ENCODE measurements at places on chromosomes 12 and 14. TPM values are rescaled to one million over a fixed set of nuclear protein-coding genes. Genes with fewer than 3 reads are reported as not detected.

GRCh38 chr14:104072586-104072985 is 12.9 kb upstream of the ASPG start:
- no peaks in the 10 kb centered on the region for H3K27me3 ChIP-seq
- DNase-seq = no peak
- H3K27ac ChIP-seq = no peak overlapping the region
- no peaks in the 10 kb centered on the region for H3K36me3 ChIP-seq
- H3K4me1 ChIP-seq = no peaks in the 10 kb centered on the region
- no peak overlapping the region for H3K4me3 ChIP-seq

The RERG gene
- total RNA-seq = 14.9 TPM

DNA sequence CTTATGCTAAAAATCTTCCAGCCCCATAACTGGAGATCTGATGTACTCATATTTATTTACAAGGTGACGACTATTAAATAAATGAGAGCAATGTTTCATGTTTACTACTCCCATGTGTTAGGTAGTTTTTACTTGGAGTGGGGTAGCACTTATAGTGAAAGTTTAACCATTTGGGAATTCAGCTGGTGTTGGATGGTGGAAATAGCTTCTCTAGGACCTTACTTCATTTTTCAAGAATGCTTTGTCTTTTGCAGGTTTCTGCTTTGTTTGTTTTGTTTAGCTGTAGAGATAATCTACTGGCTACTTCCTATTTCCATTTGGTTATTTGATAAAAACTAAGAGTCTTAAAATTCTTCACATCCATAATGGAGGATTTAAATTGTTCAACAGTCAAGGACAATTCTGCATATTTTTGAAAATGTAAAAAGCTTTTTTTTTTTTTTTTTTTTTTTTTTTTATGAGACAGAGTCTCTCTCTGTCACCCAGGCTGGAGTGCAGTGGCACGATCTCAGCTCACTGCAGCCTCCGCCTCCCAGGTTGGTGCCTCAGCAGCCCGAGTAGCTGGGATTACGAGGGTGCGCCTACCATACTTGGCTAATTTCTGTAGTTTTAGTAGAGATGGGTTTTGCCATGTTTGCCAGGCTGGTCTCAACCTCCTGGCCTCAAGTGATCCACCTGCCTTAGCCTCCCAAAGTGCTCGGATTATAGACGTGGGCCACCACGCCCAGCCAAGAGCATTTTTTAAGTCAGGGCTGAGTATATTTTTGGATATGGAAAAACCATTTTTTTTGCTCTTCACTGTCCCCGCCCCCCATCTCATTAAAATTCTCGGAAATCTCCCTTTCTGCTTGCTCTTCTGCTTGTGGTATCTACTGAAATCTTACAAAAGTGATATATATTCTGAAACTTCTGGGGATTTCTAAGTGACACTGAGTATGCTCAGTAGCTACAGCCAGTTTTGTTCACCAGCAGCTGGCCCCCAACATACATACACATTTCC is 1.4 kb upstream of the ABCD2 start:
- no peaks in the 10 kb centered on the region for H3K27me3 ChIP-seq
- H3K27ac ChIP-seq = no peak overlapping the region
- peak overlapping the region; percentile 43 for H3K4me3 ChIP-seq
- H3K4me1 ChIP-seq = no peaks in the 10 kb centered on the region
- no peak for DNase-seq
- H3K36me3 ChIP-seq = no peaks in the 10 kb centered on the region

The KRT3 gene
- not detected for total RNA-seq

DNA sequence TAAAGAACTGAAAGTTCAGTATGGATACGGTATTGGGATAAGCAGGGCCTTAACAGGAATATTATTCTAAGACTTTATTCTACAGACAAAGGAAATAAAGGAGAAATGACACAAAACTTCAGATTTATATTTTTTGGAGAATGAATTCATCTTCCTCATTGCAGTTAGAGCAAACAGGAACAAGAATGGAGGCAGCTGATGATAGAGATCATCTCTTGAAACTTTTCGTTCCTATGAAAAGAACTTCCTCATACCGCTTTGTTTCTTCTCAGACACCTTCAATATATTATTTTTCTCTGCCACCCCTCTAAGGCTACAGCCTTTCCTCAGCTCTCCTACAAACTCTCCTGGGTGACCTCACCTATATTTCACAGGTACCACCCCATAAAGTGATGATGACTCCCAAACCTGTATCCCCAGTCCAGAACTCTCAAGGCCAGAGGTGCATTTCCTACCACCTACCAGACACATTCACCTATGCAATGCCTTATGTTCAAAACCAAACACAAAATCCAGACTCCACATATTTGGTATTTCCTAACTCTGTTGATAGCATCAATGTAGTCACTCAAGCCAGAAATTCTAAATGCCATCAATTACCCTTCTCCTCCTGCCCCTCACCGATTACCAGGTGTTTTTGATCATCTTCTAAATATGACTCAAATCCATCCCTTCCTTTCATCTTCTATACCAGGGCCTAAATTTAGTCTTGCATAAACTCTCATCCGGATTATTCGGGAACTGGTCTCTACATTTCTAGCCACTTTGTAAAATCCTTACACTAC is 7.4 kb downstream of the MAP4K5 start:
- no peaks in the 10 kb centered on the region for H3K27me3 ChIP-seq
- no peaks in the 10 kb centered on the region for H3K36me3 ChIP-seq
- no peak overlapping the region for H3K4me3 ChIP-seq

DNA sequence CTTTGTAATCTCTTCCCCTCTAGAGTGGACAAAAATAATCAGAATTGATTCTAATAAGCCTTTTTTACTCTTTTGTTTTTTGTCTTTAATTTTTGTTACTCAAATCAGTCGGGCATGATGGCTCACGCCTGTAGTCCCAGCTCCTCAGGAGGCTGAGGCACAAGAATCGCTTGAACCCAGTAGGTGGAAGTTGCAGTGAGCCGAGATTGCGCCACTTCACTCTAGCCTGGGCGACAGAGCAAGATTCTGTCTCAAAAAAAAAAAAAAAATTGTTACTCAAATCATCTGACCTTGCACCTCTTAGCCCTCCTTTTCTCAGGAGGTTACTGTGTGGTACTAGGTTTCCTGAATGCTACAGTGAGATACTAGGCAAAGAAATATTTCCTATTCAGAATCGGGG is 280.6 kb downstream of the PDZRN4 start:
- no peaks in the 10 kb centered on the region for H3K36me3 ChIP-seq
- H3K27me3 ChIP-seq = no peaks in the 10 kb centered on the region
- no peak overlapping the region for H3K4me3 ChIP-seq
- DNase-seq = no peak

DNA sequence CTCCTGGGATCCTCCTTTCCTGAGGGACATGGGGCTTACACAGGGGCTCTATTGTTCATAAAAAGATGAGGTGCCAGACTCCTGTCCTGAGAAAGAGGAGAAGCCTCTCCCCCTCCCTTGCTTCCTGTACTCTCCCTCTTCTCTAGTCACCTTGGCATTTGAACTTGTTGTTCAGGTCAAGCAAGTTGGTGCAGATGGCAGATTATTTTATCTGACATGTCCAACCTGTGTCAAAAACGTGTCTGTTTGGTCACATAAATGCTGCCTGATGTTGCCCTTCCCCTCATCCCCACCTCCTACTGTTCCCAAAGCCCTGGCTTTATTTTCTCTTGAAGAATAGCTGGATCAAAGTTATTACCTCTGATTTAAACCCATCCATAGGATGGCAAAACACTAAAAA is 154.8 kb downstream of the TMX1 start:
- peaks cover 23% of the 10 kb centered on the region for H3K4me1 ChIP-seq
- H3K27me3 ChIP-seq = no peaks in the 10 kb centered on the region
- no peak overlapping the region for H3K4me3 ChIP-seq
- H3K27ac ChIP-seq = no peak overlapping the region

DNA sequence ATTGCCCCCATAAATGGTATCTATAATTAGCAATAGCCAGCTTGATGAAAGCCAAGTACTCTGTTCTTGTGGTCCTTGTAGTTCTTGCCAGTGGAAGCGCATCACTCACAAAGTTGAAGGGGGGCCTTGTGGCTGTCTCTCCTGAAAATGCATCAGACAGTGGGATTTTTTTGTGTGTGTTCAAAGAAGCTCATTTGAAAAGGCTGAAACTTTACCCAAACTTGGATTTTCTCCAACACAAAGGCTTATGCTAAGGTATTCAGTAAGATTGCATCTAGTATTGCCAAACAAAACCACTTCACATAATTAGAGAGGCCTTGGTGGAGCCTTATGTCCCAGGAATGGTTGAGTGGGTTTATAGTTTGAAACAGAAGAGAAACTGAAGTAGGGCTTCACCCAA is 216.7 kb upstream of the TMTC1 start:
- no peaks in the 10 kb centered on the region for H3K4me1 ChIP-seq
- no peak for DNase-seq
- H3K4me3 ChIP-seq = no peak overlapping the region

DNA sequence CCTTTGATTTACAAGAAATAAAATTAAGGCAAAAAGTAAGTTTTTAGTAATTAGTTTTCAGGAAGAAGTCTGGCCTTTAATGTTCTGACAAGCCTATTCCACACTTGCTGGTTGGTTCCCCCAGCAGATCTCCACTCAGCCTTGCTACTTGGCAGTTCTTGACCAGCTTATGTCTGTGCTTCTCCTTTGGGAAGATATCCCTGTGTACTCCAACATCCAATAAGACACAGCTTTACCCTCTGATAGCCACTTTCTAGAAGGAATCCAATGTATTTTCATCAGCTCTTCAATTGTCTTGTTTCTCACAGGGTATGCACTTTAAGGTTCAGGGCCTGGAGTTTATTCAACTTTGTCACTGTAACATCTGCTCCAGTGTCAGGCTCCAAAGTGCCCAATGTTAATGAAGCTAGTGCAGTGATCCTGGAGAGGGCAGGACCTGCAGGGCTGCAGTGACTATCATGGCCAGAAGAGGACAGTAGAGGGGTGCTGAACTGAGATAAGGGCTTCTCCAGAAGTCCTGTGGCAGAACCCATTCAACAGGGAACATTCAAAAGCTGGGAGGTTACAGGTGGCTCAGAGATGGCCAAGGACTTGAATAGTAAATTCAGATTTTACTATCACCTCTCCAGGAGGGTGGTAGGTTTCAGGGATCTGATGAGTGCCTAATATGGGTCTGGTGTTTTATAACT is 22.9 kb downstream of the JKAMP start:
- H3K4me3 ChIP-seq = no peak overlapping the region
- H3K27ac ChIP-seq = no peak overlapping the region

DNA sequence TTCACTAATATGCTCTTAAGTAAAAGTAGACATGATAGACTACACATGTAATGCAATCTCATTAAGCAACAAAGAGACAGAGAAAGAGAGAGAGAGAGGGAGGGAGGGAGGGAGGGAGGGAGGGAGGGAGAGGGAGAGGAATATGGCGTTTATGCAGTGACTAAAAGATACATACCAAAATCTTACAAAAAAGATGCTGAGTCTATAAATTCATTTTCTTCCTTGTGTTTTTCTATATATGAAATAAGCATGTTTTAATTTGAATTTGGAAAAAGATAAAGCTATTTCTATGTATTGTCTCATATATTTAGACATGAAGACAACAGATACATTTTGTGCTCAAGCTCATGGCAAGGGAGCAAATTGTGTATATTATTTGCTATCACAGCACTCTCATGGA is 44.1 kb downstream of the LRFN5 start:
- H3K27me3 ChIP-seq = no peaks in the 10 kb centered on the region
- H3K27ac ChIP-seq = no peak overlapping the region
- no peaks in the 10 kb centered on the region for H3K4me1 ChIP-seq
- H3K4me3 ChIP-seq = no peak overlapping the region
- H3K36me3 ChIP-seq = no peaks in the 10 kb centered on the region

DNA sequence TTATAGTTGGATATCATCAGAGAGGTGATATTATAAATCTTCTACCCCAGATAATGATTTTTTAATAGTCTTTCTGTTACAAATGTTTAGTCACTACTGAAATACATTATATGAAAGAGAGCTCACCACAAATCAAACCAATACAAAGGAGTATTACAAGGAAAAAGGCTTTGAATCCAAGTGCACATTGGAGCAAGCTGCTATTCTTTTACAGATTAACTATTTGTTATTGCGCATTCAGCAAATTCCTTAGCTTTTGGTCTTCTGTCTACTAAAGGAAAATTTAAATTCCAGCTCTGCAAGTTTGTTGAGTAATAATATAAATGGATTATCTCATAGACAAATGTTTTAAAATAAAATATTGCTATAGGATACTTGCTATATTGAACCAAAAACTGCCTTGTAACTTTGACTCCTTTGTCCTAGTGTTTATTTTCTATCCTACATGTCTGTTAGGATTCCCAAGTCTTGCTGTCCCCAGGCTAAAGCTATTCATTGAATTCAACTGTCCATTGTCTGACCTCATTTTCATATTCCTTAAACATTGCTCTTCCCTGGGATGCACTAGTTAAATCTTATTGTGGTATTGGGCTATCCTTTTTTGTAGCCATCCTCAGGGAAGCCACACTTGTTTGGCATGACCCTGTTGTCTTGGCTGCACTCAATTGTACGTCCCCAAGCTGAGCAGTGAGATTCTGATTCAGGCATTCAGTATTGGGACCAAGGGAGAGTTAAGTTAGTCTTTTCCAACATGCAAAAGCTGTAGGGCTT is 41.5 kb downstream of the PDE3A start:
- H3K4me3 ChIP-seq = no peak overlapping the region
- no peak overlapping the region for H3K27ac ChIP-seq
- no peaks in the 10 kb centered on the region for H3K27me3 ChIP-seq
- H3K4me1 ChIP-seq = no peaks in the 10 kb centered on the region
- no peak for DNase-seq

DNA sequence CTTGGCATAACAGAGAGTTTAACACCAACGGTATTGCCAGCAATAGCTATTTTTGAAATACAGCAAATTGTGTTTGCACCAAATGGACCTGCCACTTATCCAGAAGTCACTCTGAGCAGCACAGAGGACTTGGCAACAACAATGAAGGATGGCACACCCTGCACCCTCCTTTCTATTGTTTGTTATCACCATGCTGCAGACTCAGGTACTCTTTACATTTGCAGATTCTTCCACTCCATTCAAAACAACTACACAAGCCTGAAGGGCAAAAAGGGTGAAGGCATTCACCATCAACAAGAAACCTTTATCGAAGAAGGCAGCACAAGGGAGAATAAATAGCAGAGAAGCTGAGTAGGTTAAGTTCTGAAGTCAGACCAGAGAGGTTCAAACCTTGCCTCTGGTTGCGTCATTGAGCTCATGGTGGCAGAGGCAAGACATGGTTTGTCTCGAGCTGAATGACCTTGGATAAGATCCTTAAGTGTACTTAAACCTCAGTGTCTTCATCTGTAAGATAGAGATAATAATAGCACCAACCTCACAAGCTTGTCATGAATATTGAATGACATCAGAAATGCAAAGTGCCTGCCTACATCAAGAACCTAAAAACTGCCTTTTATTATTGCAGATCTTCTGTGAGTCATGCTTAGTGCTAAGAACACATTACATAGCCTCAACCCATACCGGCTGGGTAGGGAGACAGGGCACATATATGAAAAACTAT is 1.4 kb upstream of the ACSM4 start:
- no peaks in the 10 kb centered on the region for H3K4me1 ChIP-seq
- no peak for DNase-seq
- H3K4me3 ChIP-seq = no peak overlapping the region
- H3K36me3 ChIP-seq = no peaks in the 10 kb centered on the region

GRCh38 chr14:86999036-86999435 is 993.9 kb downstream of the GALC start:
- no peak overlapping the region for H3K27ac ChIP-seq
- no peak for DNase-seq
- H3K36me3 ChIP-seq = no peaks in the 10 kb centered on the region

All from testis (tissue), 5 donors.